Mucosa of descending colon (tissue), 3 donors: ENCODE measurements at places on chromosomes 3 and 15. TPM values are rescaled to one million over a fixed set of nuclear protein-coding genes. Genes with fewer than 3 reads are reported as not detected.

- no peak for DNase-seq
These were observed 392.5 kb upstream of the RARB start for GRCh38 chr3:25035526-25035925.

Gene GPR62
- total RNA-seq, result not detected

- no peak for DNase-seq
These were observed 6.8 kb upstream of the PDCD6IP start for GRCh38 chr3:33791477-33792166.

Gene BCHE
- 1.2 TPM for total RNA-seq

Gene HRH1
- 16.7 TPM for total RNA-seq

DNA sequence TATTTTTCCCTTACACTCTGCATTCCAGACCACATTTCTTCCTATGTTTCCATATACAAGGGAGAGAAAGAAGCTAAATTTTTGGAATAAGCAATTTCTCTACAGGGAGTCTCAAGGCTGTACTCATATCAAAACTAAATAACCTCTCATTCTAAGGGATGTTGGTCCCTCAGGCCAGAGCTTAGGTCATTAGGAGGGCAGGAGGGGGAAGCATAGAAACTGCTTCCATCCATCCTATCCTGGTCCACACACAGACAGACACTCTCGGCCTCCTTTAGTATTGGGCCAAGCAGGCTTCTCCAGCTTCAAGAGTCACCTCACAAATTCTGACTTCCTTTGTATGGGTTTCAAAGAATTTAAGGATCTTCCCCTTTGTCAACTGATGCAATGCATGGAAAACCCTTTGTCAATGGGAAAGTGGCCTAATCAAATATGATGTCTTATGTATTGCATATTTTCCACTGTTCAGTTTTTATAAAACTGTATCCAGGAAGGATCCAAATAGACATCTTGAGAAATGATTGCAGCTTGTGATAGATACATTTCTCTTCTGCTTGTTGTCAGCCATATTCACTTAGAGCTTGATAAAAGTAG lies 140.7 kb upstream of the RARB start:
- no peak for DNase-seq

DNA sequence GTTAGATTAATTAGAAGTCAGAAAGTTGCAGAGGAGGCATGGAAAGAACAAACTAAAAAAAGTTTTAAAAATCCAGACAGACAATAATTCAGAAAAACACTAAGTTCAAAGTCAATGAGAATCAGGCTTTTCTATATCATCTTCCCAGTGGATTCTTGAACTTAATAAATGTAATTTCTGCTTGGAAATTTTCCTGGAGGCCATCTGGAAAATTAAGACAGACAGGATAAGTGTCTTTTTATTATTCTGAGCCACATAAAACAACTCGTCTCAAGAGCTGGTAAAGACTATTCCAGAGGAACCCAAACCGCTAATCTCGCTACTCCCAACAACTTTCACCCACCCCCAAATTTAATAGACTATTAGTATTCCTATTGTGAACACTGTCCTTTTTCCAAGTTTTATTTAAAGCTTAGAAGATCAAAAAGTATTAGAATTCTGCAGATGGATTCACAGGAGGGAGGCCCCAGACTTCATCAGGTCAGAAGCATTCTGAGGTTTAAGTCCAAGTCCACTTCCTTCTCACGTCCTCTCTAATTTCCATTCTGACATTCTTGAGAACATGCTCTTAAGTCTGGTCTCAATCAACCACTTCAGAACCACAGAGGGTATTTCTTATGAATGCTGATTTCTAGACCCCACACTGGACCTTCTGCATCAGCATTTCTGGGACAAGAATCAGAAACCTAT lies 61.3 kb downstream of the ERC2 start:
- DNase-seq, result no peak

DNA sequence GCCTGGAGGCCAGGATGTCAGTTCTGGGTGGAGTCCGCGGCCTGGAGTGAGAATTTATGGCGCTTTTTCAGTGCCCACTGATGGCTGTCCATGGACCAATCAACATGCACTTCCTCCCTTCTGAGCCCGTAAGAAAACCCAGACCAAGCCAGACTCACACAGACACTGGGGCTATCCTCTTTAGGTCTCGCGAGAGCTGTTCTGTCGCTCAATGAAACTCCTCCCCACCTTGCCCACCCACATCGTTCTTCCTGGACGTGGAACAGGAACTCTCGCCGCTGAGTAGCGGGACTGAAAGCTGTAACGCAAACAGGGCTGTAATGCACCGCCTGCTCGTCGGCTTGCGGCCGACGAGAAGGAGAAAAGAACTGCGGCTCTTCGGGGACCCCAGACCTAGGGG lies 833.0 kb upstream of the CADM2 start:
- no peak for DNase-seq
